T-cell (primary cell): ENCODE measurements at places on chromosomes 4 and X.

DNA sequence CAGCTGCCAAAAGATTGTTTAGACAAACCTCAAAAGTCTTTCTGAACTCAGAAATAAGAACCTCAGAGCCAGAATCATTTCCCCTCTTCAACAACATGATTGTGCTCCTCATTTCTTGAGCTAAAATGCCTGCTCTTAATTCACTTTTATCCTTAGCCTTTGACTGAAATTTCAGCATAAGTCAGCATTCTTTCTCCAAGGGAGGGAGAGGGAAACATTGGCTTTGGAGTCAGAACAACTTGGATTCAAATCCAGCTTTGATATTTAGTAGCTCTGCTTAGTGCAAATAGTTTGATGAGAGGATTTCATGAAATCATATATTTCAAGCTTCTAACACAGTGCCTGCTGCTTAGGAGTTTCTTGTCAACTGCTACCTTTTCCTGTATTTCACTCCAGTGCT lies 484.6 kb upstream of the INTU start:
- DNase-seq, result no peak

DNA sequence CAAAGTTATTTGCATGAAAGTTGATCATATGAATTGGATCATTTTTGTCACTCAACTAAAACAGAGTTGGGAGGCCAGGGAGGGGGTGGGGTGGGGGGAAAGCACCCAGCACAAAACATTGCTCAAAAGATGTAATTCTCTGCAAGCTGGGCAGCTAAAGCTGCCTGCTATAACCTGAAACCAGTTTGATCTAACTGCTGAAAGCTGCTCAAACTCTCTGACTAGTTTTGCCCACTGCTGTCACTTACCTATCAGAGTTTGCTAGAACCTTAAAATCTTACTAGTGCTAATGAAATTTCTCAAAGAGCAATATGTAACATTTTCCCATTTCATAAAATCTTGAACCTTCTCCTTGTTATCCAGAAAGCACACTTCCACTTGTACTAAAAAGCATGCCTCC lies 10.4 kb downstream of the CXCL8 start:
- DNase-seq, result no peak

DNA sequence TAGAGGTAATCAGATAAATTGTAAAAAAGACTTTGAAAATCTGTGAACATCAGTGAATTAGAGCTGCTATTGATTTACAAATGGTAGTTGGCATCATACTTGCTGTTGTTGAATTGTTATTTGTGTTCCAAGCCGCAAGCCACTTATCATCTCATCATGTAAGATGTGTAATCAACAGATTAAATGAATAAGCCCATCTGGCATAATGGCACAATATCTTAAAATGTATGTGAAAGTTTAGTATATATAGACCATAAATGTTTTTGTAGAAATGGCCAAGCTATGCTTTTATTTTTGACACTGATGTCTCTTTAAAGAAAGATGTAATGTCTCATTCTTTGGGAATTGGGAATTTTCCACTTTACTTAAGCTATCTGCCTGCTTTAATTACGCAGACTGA lies 682.6 kb upstream of the GNPDA2 start:
- no peak for DNase-seq

- no peak for DNase-seq
Observed at GRCh38 chr4:125482822-125483221, 168.1 kb downstream of the FAT4 start.

DNA sequence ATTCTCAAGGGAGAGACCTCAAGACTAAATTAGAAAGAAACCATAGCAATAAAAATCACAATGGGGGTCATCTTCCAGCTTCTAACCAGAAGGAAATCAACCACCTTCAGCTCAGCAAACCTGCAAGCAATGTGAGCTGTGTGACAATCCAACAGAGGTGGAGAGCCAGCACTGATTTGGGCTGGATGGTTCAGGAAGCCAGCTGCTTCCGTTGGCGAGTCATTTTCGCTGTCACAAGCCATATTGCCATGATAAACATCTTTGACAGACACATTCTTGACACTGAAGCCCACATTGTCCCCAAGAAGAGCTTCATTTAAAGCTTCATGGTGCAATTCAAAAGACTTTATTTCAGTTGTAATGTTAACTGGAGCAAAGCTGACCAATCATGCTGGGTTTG lies 22.7 kb downstream of the F8A1 start:
- no peak for DNase-seq

DNA sequence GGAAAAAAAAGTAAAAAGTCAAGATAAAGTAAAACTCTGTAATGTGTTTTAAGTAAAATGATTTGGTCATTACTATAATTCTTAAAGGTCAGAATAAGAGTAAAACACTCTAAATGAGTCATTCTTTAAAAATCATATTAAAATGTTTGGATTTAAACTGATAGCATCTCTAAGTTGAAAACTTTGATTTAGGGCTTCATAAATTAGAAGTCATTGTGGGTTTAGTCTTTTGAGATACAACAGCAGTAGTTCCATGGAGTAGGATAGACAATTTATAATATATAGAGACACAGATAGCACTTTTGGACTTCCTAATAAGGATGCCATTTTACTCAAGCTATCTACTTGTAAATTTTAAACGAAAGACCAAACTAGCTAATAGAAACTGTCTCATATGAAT lies 77.1 kb upstream of the PABPC4L start:
- no peak for DNase-seq

- no peak for DNase-seq
Observed at GRCh38 chr4:26424153-26424552, 66.1 kb downstream of the CCKAR start.

GRCh38 chr4:123378794-123379193 lies 17.8 kb upstream of the SPRY1 start:
- DNase-seq, result no peak

GRCh38 chr4:166195101-166195500 lies 322.1 kb downstream of the TLL1 start:
- DNase-seq, result no peak

GRCh38 chr4:46804781-46805413 lies 104.1 kb downstream of the COX7B2 start:
- no peak for DNase-seq

DNA sequence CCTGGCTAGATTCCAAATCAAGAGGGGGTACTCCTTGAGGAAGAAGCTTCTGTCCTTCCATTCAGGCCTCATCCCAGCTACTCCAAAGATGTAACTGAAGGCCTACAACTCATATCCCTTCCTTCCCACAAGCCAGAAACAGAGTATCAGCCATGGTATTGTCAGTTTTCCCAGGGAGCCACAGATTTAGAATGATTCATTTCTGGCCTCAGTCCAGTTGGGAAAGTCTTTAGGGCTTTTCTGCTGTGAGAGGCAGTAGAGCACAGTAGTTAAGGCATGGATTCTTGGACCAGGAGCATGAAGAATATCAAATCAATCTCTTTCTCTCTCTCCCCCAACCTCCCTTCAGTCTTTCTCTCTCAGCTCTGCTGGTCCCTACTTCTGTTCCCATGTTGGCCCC lies 505.0 kb downstream of the BCOR start:
- DNase-seq, result no peak

DNA sequence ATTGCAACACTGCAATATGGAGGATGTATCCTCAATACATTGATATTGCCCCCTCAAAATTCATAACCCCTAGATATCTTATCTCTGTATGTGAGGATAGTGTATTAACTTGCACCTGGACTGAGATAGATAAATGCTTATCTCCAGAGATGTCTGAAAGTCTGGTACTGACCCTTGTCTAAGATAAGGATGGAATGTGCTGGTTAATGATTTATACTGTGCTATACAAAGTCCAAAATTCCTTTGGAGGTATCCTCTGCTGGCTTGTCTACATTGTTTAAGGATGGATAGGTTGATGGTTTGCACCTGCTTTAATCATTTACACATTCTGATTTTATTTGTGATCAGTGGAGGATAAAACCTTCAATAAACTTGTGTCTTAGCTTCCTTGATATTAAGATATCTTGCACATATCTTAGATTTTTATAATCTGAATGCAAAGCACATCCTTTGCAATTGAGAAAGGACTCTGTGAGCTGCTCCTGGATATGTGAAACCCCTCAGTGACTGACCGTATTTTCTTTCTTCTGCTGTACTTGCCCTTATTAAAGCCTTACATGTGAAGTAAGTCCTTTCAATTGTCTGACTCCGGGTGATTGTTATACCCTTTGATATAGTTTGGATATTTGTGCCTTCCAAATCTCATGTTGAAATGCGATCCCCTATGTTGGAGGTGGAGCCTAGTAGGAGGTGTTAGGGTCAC lies 430.3 kb upstream of the MAOA start:
- no peak for DNase-seq

DNA sequence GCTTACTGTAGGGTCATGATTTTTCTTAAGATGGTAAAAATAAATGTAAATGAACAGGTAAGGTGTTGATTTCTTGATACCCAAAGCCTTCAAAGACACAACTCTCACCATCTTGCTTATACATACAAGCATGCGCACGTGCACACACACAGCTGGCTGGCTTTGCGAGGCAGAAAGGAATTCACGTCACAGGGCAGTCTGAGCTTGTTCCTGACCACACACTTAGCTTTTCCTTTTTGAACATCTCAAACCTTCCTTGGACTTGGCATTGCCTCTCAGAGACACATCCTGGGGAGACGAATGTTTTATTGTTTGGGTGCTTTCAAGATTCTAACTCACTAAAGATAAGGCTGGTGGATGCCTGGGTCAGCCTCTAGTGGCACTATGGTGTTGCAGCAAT lies 175.0 kb downstream of the NHS start:
- DNase-seq, result no peak

- DNase-seq, result no peak
Observed at GRCh38 chrX:7570432-7571029, 272.4 kb upstream of the VCX start.

- DNase-seq, result no peak
Observed at GRCh38 chrX:11751261-11751660, 6.8 kb upstream of the MSL3 start.
